ENCODE measurements at places on chromosomes 6 and 20. TPM values are rescaled to one million over a fixed set of nuclear protein-coding genes. Genes with fewer than 3 reads are reported as not detected.

DNA sequence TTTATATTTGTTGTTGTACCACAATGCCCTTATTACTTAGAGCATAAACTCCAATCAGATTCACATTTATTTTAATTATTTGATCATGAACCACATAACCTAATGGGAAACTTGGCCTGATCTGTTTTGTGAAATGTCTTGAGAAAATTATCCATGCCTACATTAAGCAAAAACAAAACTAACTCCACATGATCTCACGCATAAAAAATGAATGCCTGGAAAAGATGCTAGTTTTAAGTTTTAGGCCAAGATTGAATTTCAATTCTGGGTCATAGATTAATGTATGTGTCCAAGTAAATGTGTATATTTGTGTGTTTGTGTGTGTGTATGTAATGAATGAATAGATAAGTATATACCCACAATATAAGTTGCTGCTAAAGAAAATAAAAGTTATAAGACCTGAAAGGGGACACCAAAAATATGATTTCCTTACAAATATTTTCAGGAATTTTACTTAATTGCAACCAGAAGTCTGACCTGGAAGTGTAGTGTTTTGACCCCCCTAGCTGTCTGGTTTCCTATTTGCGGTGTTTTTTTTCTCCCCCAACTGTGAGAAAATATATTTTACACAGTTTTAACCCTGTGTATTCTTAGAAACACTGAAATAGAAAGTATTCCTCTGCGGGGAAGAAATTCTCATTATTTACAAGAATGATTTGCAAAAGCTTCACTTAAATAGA lies 97.2 kb downstream of the JAG1 start:
- no peak for DNase-seq

GRCh38 chr6:132168961-132169360 lies 217.8 kb upstream of the CCN2 start:
- no peak for DNase-seq

- DNase-seq = no peak
Observed at GRCh38 chr6:158619922-158620801, 24.4 kb downstream of the DYNLT1 start.

GRCh38 chr20:49446808-49447207 lies 35.7 kb downstream of the KCNB1 start:
- DNase-seq = no peak

GRCh38 chr20:33687370-33687915 lies 1.3 kb upstream of the E2F1 start:
- DNase-seq = no peak

DNA sequence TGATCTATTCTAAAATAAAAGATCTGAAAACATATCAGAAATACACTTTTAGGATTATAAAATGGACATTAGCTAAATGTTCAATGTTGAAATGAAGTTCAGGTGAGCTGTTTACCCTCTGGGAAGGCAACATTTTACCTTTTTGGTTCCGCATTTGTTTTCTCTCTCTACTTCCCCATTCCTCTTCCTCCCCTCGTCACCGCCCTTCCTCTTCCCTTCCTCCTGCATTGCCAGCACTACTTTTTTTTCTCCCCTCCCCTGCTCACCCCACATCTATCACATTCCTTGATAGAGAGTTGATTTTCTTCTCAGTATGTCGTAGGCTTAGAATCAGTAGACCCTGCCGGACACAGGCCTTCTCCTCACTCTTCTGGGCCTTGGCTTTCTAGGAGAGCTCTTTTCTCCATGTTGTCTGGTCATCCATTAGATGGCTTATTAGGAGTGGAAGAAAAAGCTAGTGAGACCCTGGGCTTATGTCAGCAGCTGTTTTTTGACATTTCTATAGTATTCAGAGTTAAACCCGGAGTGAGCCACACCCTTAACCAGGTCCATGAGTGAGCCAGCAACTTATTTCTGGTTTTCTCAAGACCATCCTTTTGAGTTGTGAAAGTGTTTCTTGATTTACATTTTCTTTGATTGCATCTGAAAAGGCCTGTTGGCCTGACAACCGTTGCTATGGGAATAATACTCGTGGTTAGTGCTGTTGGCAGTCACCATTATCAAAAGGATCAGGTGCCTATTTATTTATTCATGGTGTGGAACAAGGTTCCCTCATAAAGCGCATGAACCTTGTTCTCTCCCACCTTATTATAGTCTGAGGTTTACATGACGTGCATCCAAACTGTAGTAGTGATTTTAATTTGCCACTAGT lies 90.9 kb downstream of the DTD1 start:
- DNase-seq = no peak

GRCh38 chr6:157412791-157413190 lies 31.8 kb downstream of the ZDHHC14 start:
- DNase-seq = no peak

DNA sequence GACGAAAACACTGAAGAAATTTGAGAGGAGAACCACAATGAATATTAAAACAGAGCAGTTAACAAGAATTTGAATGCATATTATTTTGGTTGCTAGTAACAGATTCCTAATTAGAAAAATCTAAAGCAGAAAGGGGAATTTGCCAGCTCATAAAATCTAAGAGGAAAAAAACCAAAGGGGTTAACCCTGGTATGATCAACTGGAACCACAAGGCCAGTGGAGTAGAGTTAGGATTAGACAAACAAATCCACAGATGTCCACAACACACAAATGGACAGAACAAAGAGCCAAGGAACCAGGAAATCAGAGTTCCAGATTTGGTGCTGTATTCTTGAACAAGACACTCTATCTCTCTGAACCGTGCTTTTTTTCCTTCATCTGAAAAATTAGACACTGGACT lies 195.0 kb downstream of the TASP1 start:
- DNase-seq = no peak

GRCh38 chr6:1701668-1702353 lies 92.1 kb downstream of the FOXC1 start:
- no peak for DNase-seq

GRCh38 chr6:38352636-38353035 lies 287.1 kb downstream of the BTBD9 start:
- no peak for DNase-seq

- DNase-seq = no peak
Observed at GRCh38 chr6:117591405-117591804, 10.9 kb downstream of the GOPC start.

- DNase-seq = peak; percentile 32
Observed at GRCh38 chr6:35139924-35140638, 1.1 kb downstream of the TCP11 start.

DNA sequence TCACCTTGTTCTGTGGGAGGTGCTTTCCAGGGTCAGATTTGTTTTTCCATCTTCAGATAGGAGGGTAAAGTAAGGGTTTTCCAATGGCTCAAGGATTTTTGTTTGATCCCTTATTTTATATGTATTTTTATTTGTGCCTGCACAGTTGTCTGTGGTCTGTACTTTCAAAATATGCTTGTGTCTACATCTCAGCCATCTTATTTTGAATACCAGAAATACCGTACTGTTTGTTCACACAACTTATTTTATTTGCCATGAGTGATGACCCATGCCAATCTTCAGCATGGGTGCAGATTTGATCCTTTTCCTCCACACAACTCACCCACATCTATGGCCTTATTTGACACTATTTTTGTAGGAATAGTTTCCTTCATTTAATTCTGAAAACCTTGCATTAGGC lies 72.2 kb upstream of the PTCHD4 start:
- DNase-seq = no peak

CASS4 gene
- polyA plus RNA-seq = 0.05 TPM

MAS1 gene
- not detected for polyA plus RNA-seq

KPNA5 gene
- polyA plus RNA-seq = 3.1 TPM

AAR2 gene
- 36.5 TPM for polyA plus RNA-seq

FKBP1C gene
- polyA plus RNA-seq = 1.6 TPM

NEU1 gene
- polyA plus RNA-seq = 24.1 TPM

Data from GM12878 (cell line).